LHCN-M2 (cell line): ENCODE measurements at places on chromosomes 12 and 14. TPM values are rescaled to one million over a fixed set of nuclear protein-coding genes. Genes with fewer than 3 reads are reported as not detected.

OR8S1 gene
- not detected in 2 replicates for total RNA-seq

RNU4-1 gene
- total RNA-seq: under 0.01 TPM in 1 of 2 replicates, not detected in the other

BMP4 gene
- total RNA-seq: 2.5 and 3.7 TPM in 2 replicates

GSKIP gene
- 28.0 and 28.7 TPM in 2 replicates for total RNA-seq
